ENCODE measurements at places on chromosomes 4 and X.

GRCh38 chr4:121034017-121034416 lies 38.3 kb downstream of the NDNF start:
- DNase-seq = peak; percentile 76

DNA sequence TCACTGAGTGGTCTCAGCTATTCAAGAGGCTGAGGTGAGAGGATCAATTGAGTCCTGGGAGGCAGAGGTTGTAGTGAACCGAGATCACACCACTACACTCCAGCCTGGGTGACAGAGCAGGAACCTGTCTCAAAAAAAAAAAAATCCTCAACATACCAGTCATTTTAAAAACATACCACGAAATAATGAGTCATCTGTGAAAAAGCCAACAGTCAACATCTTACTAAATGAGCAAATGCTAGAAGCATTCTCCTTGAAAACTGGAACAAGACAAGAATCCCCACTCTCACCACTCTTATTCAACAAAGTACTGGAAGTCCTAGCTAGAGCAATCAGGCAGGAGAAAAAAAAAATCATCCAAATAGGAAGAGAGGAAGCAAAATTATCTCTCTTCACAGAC lies 104.0 kb upstream of the ARHGEF9 start:
- peak; percentile 40 for DNase-seq

- no peak for DNase-seq
These were observed 555 bp upstream of the GCNA start for GRCh38 chrX:71577682-71578081.

GRCh38 chr4:146648461-146648783 lies 9.7 kb downstream of the POU4F2 start:
- no peak for DNase-seq

- no peak for DNase-seq
These were observed 139.4 kb upstream of the SCML1 start for GRCh38 chrX:17597836-17598439.

DNA sequence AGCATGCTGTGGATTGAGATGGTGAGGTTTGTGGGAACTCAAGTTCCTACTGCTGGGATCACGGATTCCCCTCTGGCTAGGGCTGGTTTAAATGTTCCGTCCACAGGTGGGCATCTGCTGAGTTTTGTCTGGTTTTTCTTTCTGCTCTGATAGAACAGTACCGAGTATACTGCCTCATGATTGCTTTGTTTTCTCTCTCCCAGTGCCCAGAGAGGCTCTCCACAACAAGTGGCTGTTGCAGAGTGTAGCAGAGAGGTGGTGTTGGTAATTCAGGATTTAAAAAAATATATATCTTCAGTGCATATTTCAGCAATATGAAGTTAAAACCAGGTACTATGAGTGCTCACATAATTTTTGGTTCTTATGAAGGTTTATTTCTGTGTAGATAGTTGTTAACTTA lies 213.7 kb downstream of the TEX13C start:
- no peak for DNase-seq

GRCh38 chr4:34851411-34851810 lies 1392.9 kb downstream of the ARAP2 start:
- DNase-seq = peak; percentile 48

GRCh38 chrX:43585922-43586321 lies 70.2 kb upstream of the MAOA start:
- DNase-seq = no peak

GRCh38 chr4:27666943-27667342 lies 806.3 kb downstream of the STIM2 start:
- peak; percentile 28 for DNase-seq

GRCh38 chrX:110153896-110154295 lies 151.0 kb downstream of the TMEM164 start:
- no peak for DNase-seq

- no peak for DNase-seq
These were observed 4.9 kb downstream of the GSX2 start for GRCh38 chr4:54104907-54105306.

DNA sequence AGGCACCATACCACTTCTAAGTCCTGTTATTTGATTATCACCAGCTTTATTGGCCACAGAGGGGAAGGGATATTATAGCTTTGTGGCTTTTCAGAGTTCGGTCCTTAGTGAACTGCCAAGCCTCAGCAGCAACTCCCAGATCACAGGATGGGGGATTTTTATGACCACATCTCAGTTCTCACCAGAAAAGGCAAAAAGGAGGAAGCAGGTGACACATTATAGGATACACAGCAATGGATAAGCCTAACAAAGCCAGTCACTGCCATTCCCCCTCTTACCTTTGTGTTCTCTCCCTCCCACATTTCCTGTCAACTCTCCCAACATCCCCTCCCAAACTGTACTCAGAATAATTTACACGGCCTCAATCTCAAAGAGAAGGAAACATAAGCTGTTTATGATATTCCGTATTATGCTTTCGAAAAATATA lies 142.8 kb downstream of the MGST2 start:
- no peak for DNase-seq

- DNase-seq = no peak
These were observed 743.8 kb upstream of the ATOH1 start for GRCh38 chr4:93084599-93085305.

DNA sequence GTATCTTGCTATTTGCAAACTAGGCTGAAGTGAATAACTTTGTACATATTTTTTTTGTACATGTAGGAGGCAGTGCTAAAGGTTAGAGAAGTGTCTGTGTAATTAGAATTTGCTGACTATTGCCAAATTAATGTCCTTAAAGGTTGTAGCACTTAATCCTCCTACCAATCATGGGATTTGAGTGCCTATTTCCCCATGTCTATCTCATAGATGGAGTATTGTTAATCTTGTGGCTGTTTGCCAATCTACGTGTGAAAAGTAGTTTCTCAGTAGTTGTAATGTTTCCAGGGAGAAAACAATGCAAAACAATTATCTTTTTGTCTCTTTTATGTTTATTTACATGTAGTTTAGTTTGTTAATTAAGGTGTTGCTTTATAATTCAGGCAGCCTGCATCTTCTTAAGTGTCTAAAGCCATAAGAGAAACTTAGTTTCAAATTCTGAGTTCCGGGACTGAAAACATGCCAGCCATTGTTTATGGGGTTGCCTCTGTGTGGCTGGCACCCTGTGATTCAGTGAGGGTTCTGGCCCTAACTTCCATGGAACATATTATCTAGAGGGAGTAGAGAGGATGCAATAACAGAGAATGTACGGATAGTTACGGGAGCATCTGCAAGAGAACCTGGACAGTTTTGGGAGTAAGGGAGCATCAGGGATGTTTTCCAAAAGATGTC lies 142.4 kb downstream of the KLHL8 start:
- DNase-seq = no peak

DNA sequence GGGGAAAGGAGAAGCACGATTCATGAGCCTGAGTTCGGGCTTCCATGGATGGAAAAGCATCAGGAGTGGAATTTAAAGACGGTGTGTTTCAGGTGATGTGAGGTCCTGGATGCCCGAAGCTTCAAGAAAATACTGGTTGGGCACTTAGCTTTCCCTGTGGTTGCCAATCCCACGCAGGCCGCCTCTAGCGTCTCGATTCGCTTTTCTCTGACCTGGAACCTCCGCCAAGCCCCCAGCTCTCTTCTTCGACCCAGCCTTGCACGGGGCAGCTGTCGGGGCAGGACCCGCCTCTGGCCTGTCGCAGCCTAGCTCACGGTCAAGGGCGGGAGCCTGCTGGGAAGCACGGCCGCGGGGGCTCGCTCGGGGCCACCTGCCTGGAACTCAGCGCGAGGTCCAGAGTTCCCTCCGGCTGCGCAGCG lies 308 bp upstream of the TLR2 start:
- DNase-seq = no peak

DNA sequence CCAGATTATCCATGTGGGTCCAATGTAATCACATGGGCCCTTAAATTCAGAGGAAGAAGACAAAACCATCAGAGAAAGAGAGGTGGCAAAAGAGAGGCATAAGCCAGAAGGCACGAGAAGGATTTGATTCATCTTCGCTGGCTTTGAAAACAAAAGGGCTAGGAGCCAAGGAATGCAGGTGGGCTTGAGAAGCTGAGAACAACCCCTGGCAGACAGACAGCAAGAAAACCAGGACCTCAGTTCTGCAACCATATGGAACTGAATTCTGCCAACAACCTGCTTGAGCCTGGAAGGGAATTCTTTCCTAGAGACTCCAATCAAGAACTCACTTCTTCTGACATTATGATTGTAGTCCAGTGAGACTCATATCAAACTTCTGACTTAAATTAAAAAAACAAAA lies 1531.8 kb downstream of the PCDH7 start:
- DNase-seq = no peak

- DNase-seq = no peak
These were observed 878.1 kb downstream of the CENPC start for GRCh38 chr4:66667249-66667648.

GRCh38 chr4:70895405-70895804 lies 6.8 kb upstream of the MOB1B start:
- DNase-seq = no peak

DNA sequence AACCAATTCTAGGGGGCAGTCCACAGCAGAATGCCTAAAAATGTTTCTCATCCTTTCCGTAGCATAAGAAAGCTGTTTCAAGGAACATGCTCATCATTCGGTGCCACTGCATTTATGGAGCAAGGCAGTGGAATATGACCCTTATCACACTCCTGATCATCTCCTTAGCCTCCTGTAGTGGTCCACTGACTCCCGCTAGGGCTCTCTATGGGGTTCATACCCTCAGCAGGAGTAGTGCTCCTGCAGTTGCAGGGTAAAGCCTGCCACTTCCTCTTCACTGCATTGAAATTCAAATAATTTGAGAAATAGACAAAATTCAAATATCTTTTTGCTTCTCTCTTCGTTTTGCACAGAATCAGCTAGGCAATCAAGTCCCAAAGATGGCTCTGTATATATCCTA lies 107.0 kb downstream of the NDST3 start:
- DNase-seq = no peak

DNA sequence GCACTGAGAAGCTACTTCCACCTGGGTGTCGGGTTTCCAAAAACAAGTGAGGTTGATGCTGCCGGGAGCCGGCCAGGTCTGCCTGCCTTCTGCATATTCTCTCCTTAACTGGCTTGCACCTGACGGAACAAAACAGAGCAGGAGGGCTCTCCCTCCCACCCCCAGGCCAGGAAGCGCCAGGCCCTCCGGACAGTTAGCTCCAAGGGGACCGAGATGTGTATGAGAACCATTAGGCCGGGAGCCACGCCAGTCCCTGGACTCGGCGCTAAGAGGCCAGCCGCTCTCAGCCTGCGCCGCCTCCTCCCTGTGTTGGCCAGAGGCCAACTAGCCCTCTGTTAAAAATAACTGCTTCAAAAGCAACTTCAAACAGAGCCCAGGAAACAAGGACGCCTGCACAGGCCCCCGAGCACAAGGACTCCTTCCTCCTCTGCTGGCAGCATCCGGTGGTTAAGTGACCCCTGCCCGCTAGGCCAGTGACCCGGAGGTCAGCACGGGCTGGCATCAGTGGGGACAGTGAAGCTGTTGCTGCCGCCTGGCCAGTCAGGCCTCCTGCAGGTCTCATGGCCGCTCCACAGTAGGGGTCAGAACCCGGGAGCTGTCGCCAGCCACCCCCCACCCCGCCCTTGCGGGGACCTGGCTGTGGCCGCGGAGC lies 107.9 kb downstream of the ABLIM2 start:
- peak; percentile 17 for DNase-seq

DNA sequence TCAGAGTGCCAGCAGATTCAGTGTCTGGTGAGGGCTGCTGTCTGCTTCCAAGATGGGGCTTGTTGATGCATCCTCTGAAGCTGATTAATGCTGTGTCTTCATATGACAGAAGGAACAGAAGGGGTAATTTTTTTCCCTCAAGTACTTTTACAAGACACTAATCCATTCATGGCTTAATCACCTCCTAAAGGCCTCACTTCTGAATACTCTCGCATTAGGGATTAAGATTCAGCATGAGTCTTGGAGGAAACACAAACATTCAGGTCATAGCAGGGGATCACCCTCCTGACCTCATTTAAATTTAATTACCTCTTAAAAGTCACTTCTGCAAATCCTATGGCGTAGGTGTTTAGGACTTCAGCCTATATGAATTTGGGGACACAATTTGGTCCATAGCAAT lies 1145.5 kb upstream of the PCDH10 start:
- no peak for DNase-seq

DNA sequence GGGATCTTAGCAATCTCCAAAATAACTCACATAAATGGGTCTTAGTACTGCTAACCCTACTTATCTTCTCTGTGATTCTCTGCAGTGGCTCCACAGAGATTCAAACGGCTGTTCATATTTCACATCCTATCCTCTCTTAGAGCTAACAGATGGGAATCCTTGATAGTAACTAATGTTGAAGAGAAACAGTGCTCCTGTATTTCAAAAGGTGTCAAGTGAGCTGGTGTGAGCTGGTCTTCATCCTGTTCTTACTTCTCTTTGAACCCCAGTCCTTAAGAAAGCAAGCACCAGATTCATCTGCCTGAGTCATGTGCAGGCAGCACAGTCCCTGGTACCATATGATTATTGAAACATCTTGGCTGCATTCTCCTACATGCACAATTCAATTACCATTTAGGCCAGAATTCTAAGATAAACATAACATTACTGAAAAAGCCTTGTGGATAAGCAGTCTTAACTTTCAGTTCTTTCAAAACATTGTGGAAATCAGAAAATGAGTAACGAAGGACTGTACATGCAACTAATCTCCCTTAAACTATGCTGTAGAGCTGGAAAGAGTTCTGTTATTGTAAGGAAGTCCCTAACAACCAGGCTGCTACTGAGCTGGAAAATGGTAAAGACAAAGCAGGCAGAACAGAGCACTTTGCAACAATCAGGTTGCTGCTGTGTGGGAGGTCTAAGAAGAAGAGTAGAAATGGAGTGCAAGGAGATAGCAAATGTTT lies 153.1 kb downstream of the NPNT start:
- peak; percentile 6 for DNase-seq

DNA sequence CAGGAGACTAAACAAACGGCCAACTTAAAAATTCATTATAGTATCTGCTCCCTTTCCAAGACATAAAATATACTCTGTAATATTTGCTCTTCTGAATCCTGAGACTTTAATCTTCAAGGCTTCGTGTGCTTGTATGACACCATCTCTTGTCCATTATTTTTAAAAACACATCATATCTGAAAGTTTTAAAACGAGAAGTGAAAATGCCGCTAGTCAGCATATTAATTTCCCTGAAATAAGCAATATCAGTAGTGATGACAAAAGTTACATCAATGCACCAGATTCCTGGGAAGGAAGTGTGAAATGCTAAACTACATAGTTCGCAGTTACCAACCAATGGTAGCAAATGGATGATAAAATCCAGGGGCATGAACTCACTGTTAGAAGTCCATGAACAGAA lies 66.8 kb upstream of the EXOC1L start:
- no peak for DNase-seq

GRCh38 chr4:118981171-118981838 lies 92.7 kb downstream of the SYNPO2 start:
- peak; percentile 87 for DNase-seq

GRCh38 chrX:109855501-109855900 lies 122.4 kb upstream of the ACSL4 start:
- no peak for DNase-seq

GRCh38 chrX:71541210-71542022 lies 8.5 kb downstream of the OGT start:
- DNase-seq = peak; percentile 85

- no peak for DNase-seq
These were observed 229.1 kb downstream of the DCTD start for GRCh38 chr4:182688081-182688480.

All from fibroblast of skin of right biceps (primary cell).